ENCODE measurements at places on chromosomes 7 and 10.

DNA sequence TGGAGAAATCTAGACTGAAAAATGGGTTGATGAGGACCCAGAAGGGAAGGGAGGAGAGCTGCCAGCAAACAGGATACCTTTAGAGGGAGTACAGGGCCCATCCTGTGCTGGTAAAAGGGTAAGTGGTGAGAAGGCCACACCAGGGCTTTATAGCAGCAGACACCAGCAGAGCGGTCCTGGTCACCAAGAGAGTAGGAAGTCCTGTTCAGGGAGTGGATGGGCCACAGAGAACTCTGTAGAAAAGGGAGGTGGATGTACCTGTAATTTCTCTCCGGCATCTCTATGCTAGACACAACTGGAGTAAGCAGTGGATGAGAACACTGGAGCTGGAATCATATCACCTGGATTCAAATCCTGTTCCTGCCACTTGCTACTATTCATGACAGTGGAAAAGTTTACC, 867.2 kb downstream of the CCSER2 start:
- DNase-seq = no peak

DNA sequence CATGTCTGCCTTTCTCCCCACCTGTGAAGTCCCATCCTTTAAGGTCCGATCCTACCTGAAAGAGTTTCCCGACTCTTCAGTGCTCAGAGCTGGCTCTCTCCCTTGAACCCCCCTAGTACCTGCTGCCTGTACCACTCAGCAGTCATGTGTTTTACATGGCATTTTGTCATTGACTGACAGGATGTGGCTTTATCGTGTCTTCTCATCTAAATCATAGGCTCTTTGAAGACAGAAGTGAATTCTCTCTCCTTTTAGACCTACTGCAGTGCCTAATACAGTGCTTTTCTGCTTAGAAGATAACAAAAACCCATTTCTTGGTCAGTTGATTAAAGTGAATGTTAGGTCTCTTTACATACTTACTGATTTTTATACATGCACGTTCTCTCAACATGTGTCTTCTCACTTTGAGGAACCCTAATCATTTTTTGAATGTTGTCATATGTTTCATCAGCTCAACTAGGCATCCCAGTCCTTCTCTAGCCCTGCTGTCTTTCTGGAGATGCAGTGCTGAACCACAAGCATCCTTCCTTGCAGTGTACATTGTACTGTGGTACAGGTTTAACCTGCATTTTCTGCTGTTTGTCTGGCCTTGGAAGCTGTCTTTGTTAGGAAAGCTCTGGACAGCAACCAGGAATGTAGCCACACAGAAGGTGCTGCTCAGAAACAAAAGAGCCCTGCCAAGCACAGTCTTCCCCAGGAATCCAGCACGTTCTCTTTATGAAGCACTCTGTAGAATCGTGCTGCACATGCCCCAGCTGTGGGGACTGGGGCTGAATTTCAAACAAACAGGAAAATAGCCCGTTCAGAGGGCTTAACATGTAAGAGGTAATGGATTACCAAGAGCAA, 28.1 kb upstream of the LRRC4 start:
- DNase-seq = no peak

DNA sequence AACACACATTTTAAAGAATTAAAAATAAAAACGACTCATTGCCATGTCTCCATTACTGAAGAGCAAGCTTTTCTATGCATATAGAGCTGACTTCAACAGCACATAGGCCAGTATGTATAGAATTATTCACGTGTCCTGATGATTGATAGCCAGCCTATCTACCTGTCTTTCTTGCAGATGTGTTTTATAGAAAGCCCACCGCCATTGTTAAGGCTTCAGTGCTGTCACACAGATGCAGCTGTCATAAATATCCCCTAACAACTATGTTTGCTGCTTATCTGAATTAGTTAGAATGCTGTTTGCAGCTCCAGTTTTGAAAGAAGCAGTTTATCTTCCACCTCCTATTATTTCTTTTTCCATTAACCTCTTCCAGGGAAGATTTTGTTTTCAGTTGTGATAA, 235.9 kb downstream of the SLC25A13 start:
- DNase-seq = no peak

- DNase-seq = no peak
These were observed 749.4 kb downstream of the AUTS2 start for GRCh38 chr7:70347463-70348254.

DNA sequence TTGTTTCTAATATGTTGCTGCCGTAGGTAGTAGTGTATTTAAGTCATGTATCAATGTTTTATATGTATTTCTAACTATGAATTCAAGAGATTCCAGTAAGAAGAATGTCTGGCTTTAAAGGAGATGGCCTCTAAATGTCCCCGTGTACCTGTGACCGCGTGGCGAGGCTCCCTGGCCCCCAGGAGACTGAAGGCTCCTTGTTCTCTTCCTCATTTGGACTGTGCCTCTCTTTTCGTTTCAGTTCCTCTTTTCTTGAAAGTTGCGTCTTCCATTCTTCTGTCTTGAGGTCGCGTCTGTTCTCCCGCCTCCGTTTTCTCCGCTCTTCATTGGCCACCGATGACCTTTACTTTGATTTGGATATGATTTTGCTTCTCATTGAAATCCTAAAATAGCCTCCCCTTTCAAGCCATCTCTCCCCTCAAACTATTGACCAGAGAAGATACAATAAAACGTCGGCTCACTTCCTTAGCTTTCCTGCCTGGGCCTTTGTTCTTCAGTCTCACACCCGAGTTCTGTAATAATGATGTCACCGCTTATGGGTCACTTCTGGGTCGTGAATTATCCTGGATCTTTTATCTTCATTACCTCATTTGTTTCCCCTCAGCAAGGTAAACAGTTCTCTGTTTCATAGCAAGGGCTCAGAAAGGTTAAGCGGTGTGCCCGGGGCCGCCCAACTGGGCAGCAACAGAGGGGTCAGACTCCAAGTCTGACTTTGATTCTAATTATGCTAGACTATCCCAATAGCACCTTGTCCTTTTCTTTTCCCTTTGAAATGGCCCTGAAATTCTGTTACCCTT, 28.7 kb downstream of the WIPI2 start:
- DNase-seq = no peak

GRCh38 chr10:91552274-91553095, 80.4 kb downstream of the PPP1R3C start:
- DNase-seq = no peak

DNA sequence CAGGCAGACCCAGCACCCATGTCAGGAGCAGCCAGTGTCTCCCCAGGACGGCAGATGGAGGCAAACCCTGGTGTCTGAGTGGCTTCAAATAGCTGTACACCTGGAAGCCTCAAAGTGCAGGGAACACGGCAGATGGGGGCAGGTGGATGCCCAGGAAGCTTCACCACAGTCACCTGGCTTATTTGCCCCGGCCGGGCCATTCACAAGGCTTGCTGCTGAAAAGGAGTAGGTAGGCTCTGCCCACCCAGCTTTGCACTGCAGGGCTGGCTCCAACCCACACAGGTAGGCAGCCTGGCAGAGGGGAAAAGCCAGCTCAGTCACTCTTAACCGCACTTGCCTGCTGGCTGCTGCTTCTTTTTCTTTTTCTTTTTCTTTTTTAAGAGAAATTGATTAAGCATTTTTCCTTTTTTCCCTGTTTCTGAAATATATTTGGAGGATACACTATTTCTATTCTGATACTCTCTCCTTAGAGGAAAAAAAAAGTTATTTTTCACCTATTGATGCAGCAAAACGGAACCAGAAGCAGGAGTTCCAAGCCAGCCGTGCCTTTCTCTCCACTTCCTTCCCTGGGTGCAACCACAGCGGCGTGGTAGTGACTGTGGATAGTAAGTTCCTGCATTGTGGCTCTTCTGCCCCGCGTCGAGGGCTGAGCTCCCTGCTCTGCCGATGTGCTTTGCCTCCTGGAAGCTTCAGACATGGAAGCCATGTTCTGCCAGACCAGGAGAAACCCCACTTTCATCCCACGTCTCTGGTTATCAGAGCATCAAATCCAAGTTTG, 118.3 kb downstream of the KLF6 start:
- no peak for DNase-seq
